Activated CD4-positive, alpha-beta T cell treated with anti-CD3 and anti-CD28 coated beads for 36 hours (primary cell): ENCODE measurements at places on chromosomes 4 and X.
A peak's percentile ranks its signal among the peaks of the same experiment; 100 is the strongest.

DNA sequence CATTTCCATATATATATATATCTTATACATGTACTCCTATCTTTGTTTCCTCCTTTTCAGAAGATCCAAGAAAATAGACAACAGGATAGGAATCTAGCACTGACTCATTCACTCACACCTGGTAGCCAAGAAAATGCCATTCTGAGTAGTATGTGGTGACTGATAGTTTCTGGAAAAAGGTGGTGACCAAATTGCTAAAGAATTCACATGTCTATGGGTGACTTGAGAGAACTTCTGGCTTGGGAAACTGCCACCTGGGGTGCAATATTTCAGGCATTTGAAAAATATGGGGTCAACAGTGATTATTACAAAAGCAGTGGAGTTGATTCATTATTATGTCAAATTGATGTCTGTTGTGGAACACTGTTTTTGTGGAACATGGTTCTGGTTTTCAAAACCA lies 605.1 kb downstream of the PCDH18 start:
- no peaks in the 10 kb centered on the region for H3K36me3 ChIP-seq
- no peak overlapping the region for H3K27ac ChIP-seq
- DNase-seq: no peak
- no peak overlapping the region for H3K4me3 ChIP-seq
- no peaks in the 10 kb centered on the region for H3K4me1 ChIP-seq

DNA sequence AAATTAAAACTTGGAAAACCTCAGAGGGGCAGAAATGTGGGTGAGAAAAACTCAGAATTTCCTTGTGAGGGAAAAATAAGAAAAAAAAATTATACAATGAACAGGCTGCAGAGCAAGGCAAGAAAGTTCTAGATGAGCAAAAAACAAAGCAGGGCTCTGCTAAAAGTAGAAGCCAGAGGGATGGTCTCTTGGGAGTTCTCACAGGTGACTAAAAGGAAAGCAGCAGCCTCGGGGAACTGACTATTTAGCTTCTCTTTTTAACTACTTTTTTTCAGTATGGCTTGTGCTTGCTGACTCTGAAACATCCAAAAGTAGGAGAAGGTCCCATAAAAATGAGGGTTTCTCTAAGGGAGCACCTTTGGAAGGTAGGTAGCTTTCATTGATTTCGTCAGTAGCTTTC lies 36.4 kb downstream of the PCDH19 start:
- H3K36me3 ChIP-seq: no peaks in the 10 kb centered on the region
- no peaks in the 10 kb centered on the region for H3K27me3 ChIP-seq
- no peak for DNase-seq
- H3K27ac ChIP-seq: no peak overlapping the region
- no peaks in the 10 kb centered on the region for H3K4me1 ChIP-seq

GRCh38 chrX:14776901-14777300 lies 96.0 kb downstream of the FANCB start:
- no peak overlapping the region for H3K27ac ChIP-seq
- no peak for DNase-seq
- no peaks in the 10 kb centered on the region for H3K4me1 ChIP-seq
- H3K36me3 ChIP-seq: no peaks in the 10 kb centered on the region
- H3K4me3 ChIP-seq: no peak overlapping the region
- no peaks in the 10 kb centered on the region for H3K27me3 ChIP-seq

- no peaks in the 10 kb centered on the region for H3K27me3 ChIP-seq
- no peak overlapping the region for H3K27ac ChIP-seq
- no peak for DNase-seq
- no peaks in the 10 kb centered on the region for H3K4me1 ChIP-seq
- H3K36me3 ChIP-seq: no peaks in the 10 kb centered on the region
Observed at GRCh38 chr4:73725985-73726384, 14.4 kb upstream of the CXCL8 start.

- peaks cover 2% of the 10 kb centered on the region for H3K36me3 ChIP-seq
- no peak overlapping the region for H3K4me3 ChIP-seq
- no peaks in the 10 kb centered on the region for H3K4me1 ChIP-seq
Observed at GRCh38 chr4:87521757-87522374, 7.3 kb downstream of the SPARCL1 start.

DNA sequence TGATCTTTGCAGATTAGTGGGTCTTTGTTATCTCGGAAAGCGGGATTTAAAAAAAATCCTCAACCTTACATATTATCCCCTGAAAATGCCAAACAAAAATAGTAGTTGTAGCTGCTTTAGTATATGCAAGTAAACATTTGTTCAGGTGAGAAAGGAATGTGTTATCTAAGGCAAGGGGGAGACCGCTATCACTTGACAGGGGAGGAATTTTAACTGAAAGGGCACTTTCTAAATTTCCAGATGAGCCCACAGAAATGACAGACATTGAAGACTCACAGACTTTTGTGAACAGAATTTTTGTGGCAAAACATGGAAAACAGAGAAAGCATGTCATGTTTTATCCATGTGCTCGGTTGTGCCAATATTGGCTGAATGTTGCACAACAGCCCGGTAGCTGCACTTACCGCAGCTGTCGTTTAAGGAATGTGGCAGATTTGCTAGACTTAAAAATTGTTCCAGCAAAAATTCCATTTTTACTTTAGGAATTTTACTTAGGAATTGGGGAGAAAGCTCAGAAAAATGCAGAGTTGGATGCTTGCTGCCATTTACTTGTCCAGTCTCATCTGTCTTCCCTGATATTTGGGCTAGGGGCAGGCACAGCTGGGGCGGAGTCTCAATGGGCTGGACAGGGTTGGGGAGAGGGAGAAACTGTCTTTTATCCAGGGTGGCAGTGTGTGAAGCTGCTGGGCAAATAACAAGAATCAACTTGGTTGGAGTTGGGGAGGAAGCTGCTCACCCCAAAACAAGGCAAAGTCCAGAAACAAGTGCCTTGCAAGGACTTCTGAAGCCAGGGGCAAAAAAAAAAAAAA lies 94.6 kb upstream of the RPS6KA3 start:
- no peaks in the 10 kb centered on the region for H3K36me3 ChIP-seq
- no peak for DNase-seq
- H3K27me3 ChIP-seq: no peaks in the 10 kb centered on the region
- H3K27ac ChIP-seq: no peak overlapping the region
- no peaks in the 10 kb centered on the region for H3K4me1 ChIP-seq
- no peak overlapping the region for H3K4me3 ChIP-seq

- H3K4me1 ChIP-seq: peaks cover 18% of the 10 kb centered on the region
- H3K27me3 ChIP-seq: no peaks in the 10 kb centered on the region
- no peak for DNase-seq
- H3K36me3 ChIP-seq: peaks cover 2% of the 10 kb centered on the region
- no peak overlapping the region for H3K27ac ChIP-seq
- no peak overlapping the region for H3K4me3 ChIP-seq
Observed at GRCh38 chrX:47840111-47840510, 3.4 kb downstream of the ZNF81 start.

GRCh38 chr4:17702641-17703040 lies 78.8 kb downstream of the FAM184B start:
- H3K4me3 ChIP-seq: no peak overlapping the region
- H3K4me1 ChIP-seq: no peaks in the 10 kb centered on the region
- no peaks in the 10 kb centered on the region for H3K36me3 ChIP-seq
- H3K27me3 ChIP-seq: no peaks in the 10 kb centered on the region
- no peak for DNase-seq

DNA sequence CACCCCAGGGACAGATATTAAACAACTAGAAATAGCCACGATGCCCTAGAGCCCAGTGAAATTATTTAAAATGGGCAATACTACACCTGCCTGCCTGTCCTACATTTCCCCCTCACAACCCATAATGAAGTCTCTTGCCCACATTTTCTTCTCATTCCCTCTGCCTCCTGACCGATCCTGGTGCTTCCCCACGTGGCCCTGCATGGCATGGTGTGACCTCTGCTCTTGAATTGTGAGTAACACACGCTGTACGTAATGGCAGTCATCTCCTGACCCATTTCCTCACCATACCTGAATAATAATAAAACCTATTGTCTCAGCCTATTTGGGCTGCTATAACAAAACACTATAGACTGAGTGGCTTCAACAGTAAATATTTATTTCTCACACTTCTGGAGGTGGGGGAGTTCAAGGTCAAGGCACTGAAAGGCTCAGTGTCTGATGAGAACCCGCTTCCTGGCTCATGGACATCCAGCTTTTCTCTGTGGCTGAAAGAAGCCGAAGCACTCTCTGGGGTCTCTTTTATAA lies 77.0 kb upstream of the ENPP6 start:
- no peak for DNase-seq
- no peak overlapping the region for H3K4me3 ChIP-seq
- no peaks in the 10 kb centered on the region for H3K36me3 ChIP-seq
- H3K27ac ChIP-seq: no peak overlapping the region

DNA sequence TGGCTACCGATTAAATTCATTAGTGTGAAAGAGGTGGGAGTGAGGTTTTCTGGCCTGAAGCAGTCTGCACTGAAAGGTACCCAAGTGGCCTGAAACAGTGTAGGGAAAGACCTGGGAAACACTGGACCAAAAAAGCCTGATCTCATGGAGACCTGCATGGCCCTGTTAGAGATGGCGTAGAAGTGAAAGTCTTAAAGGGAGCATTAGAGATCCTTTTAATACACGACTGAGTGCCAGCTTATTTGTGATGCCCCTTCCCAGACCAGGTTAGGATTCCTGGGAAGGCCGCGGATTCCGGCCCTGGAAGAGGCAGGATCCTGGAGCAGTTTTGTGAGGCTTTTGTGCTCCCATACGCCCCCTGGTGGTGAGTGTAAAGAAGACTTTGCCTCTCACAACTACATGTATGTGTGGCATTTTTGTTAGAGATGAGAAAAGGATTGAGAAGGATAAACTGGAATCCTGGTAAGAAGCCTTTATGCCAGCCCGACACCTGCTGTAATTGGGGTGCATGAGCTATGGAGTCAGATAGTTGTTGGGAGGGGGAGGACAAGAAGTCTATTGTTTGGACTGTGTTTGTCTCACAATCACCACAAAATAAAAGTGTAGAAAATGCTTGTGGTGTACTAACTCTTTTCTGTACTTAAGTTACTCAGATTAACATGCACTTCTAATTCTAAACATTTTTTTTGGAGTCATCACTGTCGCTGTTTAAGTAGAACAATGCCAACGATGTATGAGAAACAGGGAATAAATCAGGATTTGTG lies 54.0 kb downstream of the JADE1 start:
- no peak overlapping the region for H3K4me3 ChIP-seq
- H3K27ac ChIP-seq: peak overlapping the region; percentile 80
- H3K4me1 ChIP-seq: peaks cover 46% of the 10 kb centered on the region
- peaks cover 77% of the 10 kb centered on the region for H3K36me3 ChIP-seq

DNA sequence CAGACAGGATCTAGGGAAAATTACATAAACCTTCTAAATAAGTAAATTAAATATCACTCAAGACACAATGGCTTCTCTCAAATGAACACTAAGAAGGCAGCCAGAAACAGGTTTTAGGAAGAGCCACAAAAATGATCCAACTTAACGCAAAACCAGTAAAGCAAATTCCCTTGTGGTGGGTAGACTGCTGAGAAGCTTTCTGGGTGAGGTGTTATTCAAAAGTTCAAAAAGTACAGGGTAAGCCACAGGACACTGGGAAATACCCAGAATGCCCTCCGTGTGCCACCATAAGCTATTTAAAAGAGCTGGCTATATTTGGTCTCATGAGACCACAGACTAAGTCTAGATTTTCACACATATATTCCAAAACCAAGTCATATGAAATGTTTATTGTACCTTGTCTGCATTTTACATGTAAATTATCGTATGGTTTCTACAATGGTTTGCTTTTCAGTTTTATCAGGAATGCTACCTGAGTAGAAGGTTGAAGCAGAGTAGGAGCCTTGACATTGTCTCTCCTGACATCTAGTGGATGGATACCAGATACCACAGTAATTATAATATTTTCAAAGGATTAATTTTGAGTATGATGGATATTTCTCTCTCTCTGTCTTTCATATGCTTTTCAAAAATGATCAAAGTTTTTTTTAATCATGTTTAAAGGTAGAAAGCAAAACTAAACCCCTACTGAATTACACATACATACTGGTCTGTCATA lies 109.3 kb upstream of the KLHL13 start:
- H3K36me3 ChIP-seq: no peaks in the 10 kb centered on the region
- H3K4me1 ChIP-seq: no peaks in the 10 kb centered on the region
- H3K4me3 ChIP-seq: no peak overlapping the region
- H3K27ac ChIP-seq: no peak overlapping the region

- H3K4me3 ChIP-seq: no peak overlapping the region
- H3K27me3 ChIP-seq: no peaks in the 10 kb centered on the region
- H3K36me3 ChIP-seq: no peaks in the 10 kb centered on the region
- no peak for DNase-seq
Observed at GRCh38 chr4:152601156-152601555, 65.3 kb upstream of the FBXW7 start.
